Neural crest cell (in vitro differentiated cells): ENCODE measurements at places on chromosomes 1 and 21.

GRCh38 chr1:169890761-169891538 is 2.7 kb downstream of the SCYL3 start:
- DNase-seq = no peak

GRCh38 chr1:197284966-197285365 is 16.9 kb downstream of the CRB1 start:
- DNase-seq = no peak

GRCh38 chr21:35303085-35303484 is 254.0 kb upstream of the RUNX1 start:
- DNase-seq = no peak

DNA sequence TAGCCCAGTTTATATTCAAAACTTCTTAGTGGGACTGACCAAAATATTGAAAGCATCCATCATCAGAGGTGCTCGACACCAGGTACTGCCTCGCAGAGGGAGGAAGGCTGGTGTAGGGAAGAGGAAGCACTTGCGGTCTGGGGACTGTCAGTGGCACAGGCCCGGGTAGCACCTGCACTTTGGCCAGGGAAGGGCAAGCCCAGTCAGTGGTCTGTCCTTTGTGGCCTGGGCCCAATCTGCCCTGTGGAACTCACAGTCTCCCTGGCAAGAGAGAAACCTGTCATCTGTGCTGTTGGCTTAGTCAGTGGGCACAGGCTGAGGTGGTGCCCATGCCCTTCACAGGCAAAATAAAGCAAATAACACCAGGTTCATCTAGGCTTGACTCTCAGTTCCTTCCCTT is 77.4 kb downstream of the SYT6 start:
- no peak for DNase-seq

DNA sequence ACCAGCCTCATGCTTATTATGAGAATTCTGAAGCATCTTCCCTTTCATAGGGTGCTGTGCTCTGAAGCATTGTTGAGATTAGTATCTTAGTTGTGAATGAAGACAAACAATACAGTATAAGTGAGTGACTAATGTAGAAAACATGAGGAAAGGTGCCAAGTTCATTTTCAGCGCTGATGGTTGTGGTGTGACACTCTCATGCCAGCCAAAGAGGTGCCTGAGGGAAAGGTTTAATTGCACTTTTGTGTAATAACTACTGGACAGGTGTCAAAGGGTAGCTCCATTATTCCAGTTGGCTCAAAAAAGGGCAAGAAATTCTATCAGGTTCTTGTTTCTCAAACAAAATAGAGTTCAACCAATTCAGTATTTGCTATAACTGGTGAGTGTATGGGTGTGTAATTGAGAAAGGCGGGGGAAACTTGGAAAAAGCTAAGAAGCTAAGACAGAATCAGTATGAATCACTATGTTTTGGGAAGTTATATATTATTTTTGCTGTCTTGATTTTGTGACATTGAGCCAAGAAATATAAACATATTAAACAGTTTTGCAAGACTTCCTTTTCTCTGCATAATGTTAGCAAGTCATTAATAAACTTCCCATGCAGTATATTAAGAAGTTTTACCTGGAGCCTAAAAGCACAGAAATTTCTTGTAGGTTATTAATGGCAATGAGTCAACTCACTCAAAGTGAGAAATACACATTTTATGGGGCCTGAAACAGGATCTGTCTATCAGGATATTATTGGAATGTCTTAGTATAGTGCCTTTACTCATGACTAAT is 31.8 kb downstream of the KCNK2 start:
- DNase-seq = no peak

DNA sequence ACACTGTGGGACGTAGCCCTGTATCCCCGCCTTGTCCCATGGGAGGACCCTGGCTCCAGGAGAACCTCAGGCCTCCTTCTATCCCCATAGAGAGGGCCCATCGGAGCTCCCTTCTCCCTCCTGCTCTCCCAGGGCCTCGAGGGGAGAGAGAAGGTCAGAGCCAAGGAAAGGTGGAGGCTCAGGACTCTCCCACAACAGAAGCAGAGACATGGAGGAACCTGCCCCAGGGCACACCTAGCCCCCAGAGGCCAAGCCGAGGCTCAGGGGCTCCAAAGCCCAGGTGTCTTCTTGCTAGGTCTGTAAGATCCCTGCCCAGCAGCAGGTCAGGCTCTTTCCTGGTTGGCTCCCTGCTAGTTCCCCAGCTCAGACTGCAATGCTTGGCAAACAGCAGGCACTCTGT is 34.4 kb upstream of the ARF1 start:
- no peak for DNase-seq

- no peak for DNase-seq
Measured at GRCh38 chr1:59672851-59673572, 141.7 kb upstream of the HOOK1 start.

GRCh38 chr1:39361446-39361845 is 130.0 kb upstream of the BMP8A start:
- no peak for DNase-seq

DNA sequence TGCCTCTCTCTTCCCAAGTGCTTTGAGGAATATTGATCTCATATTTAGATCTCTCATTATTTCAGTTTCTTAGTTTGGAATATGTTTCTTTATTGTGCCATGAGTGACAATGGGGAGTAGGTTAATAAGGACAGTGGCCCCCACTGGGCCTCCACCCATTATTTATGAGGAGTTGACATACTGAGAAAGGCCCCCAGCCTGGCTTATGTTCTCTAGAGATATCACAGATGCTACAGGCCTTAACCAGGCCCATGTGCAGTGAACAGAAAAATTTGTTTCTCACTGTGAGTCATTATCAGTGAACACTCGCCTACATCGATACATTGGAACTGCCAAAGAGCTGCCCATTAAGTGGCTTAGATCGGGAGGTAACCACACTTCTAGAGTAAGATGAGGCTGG is 35.7 kb upstream of the SYT6 start:
- DNase-seq = no peak

- no peak for DNase-seq
Measured at GRCh38 chr1:29439615-29440014, 203.3 kb downstream of the PTPRU start.

- no peak for DNase-seq
Measured at GRCh38 chr1:66450043-66450514, 83.9 kb upstream of the SGIP1 start.

GRCh38 chr1:198638894-198639635 is at the start of gene PTPRC:
PTPRC (plus strand) TSS chr1:198639040; CDS start chr1:198639269, 229 bp downstream.
- no peak for DNase-seq

DNA sequence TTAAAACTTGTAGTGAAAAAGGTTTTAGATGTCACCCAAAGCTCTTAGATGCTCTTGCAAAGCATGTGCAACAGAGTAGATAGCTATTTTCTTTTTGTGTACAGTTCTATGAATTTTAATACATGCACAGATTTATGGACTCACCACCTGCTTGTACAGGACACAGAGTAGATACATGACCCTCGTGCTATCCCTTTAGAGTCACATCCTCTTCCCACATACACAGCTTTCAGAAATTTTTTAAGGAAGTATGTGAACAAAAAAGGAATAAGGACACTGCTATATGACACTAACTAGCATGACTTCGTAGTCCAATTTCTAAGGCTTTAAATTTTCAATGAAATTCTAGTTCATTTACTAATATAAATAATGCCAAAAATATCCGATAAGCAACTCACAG is 60.9 kb downstream of the ABL2 start:
- no peak for DNase-seq

GRCh38 chr1:226217273-226217672 is 6.2 kb upstream of the MIXL1 start:
- DNase-seq = no peak

DNA sequence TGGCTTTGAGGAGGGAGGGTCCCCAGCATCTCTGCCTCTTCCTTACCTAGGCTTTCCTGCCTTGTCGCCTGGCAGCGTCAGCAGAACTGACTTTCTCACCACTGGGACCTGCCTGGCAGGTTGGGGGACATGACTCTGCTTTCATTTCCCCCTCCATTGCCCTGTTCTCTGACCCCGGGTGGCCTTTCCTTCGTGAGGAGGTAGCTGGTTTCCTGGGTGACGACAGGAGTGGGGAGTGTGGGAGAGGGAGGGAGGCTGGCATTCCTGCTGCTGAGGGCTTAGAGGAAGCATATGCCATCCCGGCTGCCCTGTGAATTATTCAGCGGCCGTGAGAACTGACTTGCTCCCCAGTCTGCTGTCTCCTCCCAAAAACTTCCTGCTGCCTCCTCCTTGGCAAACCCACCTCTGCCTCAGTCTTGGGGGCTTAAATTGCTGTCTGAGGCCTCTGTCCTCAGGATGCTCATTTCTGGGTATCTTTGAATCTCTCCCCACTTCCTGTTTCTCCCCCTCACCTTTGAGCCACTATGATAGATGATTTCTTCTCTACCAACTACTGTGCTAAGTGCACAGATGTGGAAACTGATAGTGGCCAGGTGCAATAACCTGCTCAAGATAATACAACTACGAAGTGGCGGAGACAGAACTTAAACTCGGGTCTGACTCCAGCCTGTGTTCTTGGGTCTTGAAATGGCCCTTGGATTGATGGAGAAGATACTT is 182.0 kb upstream of the CSF3R start:
- no peak for DNase-seq

- no peak for DNase-seq
Measured at GRCh38 chr1:152577168-152577567, 3.1 kb downstream of the LCE3D start.

DNA sequence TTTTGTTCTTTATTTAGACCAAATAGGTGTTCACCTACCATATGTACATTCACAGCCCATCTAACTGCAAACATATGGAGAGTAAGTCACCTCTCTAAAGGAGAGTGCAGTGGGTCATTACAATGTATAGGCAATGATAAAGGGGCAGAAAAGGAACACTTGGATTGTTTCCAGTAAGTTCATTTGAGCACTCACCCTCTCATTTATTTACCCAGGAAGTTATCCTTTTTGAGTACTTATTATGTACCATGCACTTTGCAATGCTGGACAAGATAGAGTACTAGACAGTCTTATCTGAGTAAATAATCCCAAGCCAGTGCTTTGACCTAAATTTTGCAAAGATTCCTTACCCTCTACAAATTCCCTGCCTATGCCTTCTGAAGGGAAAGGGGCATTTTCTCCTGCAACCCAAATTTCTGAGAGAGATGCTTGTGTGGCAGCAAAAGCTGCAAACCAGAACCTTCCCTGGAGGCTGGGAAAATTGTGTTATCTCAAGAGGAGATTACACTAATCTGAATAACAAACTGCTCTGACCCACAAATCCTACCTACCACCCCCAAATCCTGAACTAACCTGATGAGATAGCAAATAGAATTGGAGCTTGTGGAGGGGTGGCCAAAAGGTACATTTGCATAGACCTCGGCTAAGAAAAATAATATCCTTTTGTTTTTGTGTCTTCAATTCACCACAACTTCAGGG is 18.6 kb upstream of the RGS8 start:
- no peak for DNase-seq

- no peak for DNase-seq
Measured at GRCh38 chr1:195590649-195591048, 1017.6 kb downstream of the KCNT2 start.

DNA sequence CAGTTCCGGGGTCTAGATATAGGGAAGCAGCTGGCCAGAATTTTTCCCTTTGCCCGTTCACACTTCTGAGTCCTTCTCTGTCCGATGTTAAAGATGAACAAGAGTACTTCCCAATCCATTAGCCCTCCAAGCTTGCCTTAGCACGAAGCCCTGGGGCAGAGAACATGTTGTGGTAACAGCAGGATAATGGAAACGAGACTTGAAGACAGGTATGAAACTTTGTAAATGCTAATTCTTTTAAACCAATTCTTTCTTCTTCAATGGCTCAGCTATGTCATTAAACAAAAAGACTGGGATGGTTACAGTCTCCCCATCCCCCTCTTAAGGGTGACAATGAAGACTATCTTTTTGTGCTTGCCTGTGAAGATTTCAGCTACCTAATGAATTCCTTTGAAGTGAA is 218.5 kb downstream of the PLA2G4A start:
- no peak for DNase-seq

DNA sequence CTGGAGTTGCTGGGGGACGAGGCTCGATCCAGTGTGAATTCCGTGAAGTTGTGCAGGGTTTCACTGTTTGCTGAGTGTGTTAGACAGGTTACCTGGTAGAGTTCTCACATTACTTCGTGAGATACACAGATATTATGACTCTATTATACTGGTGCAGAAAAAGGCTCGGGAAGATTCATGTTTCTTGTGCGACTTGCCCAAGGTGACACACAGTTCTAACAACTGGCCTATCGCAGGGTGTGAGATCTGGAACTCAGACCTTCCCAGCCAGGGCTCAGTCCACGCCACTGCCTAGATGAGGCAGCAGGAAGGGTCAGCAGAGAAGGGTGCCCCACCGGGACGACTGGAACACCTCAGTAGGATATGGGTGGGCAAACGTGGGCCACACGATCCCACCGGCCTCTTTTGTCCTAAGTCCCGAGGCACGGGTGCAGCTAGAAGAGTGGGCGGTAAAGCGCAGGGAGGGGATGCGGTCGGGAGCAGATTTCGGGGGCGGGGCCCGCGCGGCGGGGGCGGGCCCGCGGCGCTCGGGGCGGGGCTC is 296 bp upstream of the RNPEP start:
- DNase-seq = peak; percentile 73

GRCh38 chr1:115343200-115343737 is 5.2 kb upstream of the NGF start:
- no peak for DNase-seq

DNA sequence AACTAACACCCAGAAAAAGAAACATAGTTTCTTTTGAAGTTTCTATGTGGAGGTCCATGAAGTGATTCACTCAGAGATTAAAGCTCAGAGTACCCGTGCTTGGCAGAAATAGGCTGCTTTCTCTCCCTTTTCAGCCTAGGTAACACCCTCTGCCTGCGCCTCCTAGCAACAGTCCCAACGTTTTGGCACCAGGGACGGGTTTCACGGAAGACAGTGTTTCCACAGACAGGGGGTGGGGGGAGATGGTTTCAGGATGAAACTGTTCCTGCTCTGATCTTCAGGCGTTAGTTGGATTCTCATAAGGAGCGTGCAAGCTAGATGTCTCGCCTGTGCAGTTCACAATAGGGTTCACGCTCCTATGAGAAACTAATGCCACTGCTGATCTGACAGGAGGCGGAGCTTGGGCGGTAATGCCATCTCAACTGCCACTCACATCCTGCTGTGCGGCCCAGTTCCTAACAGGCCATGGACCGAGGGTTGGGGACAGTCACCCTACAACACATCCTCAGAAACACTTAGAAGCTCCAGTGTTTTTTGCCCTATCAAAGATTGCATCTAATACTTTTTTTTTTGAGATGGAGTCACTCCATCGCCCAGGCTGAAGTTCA is 53.2 kb downstream of the CHML start:
- no peak for DNase-seq

DNA sequence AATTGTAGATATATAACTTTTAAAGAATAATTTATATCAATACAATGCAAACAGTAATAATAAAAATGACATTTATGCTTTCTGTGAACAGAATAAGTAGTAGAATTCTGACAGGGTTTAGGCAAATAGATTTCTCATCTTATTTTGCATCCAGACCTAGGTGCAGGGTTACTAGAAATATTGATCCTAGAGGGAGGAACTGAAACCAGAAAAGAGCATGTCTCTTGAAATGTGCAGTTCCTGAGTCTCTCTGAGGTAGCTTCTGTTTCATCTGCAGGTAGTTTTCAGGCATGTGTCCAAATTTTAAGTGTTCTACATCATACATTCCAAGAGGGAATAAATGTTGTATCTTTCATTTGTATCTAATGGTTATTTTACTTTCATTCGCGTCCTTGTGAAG is 631.9 kb upstream of the ADGRL4 start:
- no peak for DNase-seq
